ENCODE measurements at places on chromosomes 6 and 20. TPM values are rescaled to one million over a fixed set of nuclear protein-coding genes. Genes with fewer than 3 reads are reported as not detected.

Gene NRN1
- total RNA-seq = not detected

Gene PROKR2
- not detected for total RNA-seq

Gene CASS4
- total RNA-seq = 3.5 TPM

Gene CRNKL1
- total RNA-seq = 22.9 TPM

Gene EBF4
- 2.6 TPM for total RNA-seq

Gene SIRPB2
- total RNA-seq = not detected

Gene RNF8
- total RNA-seq = 19.0 TPM

All from fibroblast of villous mesenchyme (primary cell).